Lung (tissue), 17 donors: ENCODE measurements at places on chromosomes 12 and 14. TPM values are rescaled to one million over a fixed set of nuclear protein-coding genes. Genes with fewer than 3 reads are reported as not detected.

DNA sequence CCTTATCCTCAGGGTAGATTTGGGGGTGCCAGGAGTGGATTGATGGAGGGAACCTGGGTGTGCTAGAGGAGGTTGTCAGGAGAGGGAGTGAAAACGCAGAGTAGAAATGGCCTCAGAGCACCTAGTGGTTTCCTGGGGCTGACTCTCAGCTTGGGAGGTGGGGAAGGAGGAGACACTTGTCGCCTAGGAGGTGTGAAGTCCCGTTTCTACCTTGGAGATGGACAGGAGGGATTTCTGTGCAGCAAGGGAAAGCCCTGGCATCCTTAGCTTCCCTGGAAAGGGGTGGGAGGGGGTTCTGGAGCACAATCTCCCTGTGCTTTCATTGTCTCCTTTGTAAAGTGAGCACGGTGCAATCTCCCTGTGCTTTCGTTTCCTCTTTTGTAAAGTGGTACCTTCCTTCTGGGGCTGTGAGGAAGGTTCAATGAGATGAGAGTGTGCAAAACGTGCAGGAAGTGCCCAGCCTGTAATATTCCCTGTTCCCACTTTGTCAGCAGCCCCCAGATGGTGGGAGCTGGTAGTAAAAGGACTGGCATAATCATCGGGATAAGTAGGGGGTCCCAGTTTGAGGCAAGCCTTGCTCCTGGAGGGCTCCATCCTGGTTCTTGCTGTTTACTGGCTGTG is 1.6 kb downstream of the OAS3 start:
- no peaks in the 10 kb centered on the region for H3K4me1 ChIP-seq
- no peak overlapping the region for H3K4me3 ChIP-seq
- DNase-seq = no peak
- H3K36me3 ChIP-seq = peaks cover 14% of the 10 kb centered on the region
- H3K27ac ChIP-seq = no peak overlapping the region
- no peaks in the 10 kb centered on the region for H3K27me3 ChIP-seq

GRCh38 chr12:81610955-81611889 is 147.9 kb downstream of the PPFIA2 start:
- no peak overlapping the region for H3K27ac ChIP-seq
- H3K4me1 ChIP-seq = no peaks in the 10 kb centered on the region
- H3K27me3 ChIP-seq = no peaks in the 10 kb centered on the region
- no peaks in the 10 kb centered on the region for H3K36me3 ChIP-seq
- H3K4me3 ChIP-seq = no peak overlapping the region

The IGF1 gene
- total RNA-seq = 9.5 TPM

The TMEM179 gene
- total RNA-seq = 0.12 TPM

The ACTR6 gene
- 25.2 TPM for total RNA-seq

- H3K27ac ChIP-seq = no peak overlapping the region
- no peak overlapping the region for H3K4me3 ChIP-seq
- H3K27me3 ChIP-seq = no peaks in the 10 kb centered on the region
- peaks cover 5% of the 10 kb centered on the region for H3K36me3 ChIP-seq
Measured at GRCh38 chr12:108800591-108800990, 56.8 kb downstream of the SSH1 start.

The CDK2 gene
- 27.4 TPM for total RNA-seq

DNA sequence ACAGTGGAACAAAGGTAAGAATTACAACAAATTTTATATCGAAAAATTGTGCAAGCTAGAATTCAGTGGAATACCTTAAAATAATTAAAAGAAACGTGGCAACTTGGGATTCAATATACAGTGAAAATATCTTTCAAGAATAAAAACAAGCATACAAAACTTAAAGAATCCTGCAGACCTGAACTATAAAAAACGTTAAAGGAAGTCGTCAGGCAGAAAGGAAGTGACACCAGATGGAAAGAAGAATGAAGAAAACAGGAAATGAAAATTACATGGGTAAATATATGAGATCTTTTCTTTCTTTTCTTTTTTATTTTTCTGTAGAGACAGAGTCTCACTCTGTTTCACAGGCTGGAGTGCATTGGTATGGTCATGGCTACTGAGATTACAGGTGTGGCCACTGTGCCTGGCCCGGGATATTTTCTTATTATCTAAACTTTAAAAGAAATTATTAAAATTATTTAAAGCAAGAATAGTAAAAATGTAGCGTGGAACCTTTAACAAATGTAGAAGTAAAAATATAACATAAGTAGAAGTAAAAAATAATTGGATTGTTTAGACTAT is 4.7 kb downstream of the MGP start:
- H3K27me3 ChIP-seq = no peaks in the 10 kb centered on the region
- H3K4me1 ChIP-seq = peaks cover 2% of the 10 kb centered on the region
- H3K27ac ChIP-seq = no peak overlapping the region
- no peak for DNase-seq
- H3K4me3 ChIP-seq = no peak overlapping the region

The RBP5 gene
- total RNA-seq = 2.7 TPM

DNA sequence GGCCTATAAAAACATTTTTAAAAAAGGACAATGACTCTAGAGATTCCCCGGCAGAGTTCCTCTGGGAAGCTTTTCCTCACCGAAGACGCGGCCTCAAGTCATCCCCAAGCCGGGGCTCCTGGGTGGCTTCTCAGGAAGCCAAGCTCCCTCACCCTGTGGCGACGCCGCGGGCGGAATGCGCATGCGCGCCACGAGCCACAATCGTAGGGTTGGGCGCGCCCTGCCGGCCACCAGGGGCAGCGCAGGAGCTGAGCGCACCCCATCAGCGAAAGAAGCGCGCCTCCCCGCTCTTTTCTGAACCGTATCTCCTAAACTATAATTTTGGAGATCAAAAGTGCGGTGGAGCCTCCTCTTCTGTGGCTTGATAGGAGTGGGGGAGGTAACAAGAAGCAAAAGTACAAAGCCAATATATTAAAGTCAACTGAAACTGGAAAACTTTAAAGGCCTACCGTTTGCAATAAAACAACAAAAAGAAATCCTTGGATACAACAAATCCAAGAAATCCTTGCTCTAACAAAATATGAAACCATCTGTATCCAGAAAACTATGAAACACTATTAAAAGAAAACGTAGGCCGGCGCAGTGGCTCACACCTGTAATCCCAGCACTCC is 17.4 kb upstream of the CHFR start:
- peak; percentile 61 for DNase-seq
- H3K27me3 ChIP-seq = no peaks in the 10 kb centered on the region
- H3K4me1 ChIP-seq = no peaks in the 10 kb centered on the region

- no peak overlapping the region for H3K4me3 ChIP-seq
- no peaks in the 10 kb centered on the region for H3K36me3 ChIP-seq
- no peak overlapping the region for H3K27ac ChIP-seq
- DNase-seq = no peak
- no peaks in the 10 kb centered on the region for H3K27me3 ChIP-seq
Measured at GRCh38 chr12:38389614-38390013, 73.0 kb downstream of the ALG10B start.

- DNase-seq = no peak
- no peaks in the 10 kb centered on the region for H3K36me3 ChIP-seq
- no peaks in the 10 kb centered on the region for H3K4me1 ChIP-seq
- no peak overlapping the region for H3K27ac ChIP-seq
- H3K4me3 ChIP-seq = no peak overlapping the region
Measured at GRCh38 chr14:80206351-80207080, 4.8 kb downstream of the DIO2 start.

- H3K27me3 ChIP-seq = no peaks in the 10 kb centered on the region
- H3K4me3 ChIP-seq = no peak overlapping the region
- no peak for DNase-seq
Measured at GRCh38 chr12:122860854-122861586, 25.8 kb downstream of the HIP1R start.

- no peaks in the 10 kb centered on the region for H3K27me3 ChIP-seq
- H3K4me1 ChIP-seq = peaks cover 4% of the 10 kb centered on the region
- H3K27ac ChIP-seq = no peak overlapping the region
- DNase-seq = no peak
Measured at GRCh38 chr14:89669193-89669592, 252.2 kb upstream of the FOXN3 start.

DNA sequence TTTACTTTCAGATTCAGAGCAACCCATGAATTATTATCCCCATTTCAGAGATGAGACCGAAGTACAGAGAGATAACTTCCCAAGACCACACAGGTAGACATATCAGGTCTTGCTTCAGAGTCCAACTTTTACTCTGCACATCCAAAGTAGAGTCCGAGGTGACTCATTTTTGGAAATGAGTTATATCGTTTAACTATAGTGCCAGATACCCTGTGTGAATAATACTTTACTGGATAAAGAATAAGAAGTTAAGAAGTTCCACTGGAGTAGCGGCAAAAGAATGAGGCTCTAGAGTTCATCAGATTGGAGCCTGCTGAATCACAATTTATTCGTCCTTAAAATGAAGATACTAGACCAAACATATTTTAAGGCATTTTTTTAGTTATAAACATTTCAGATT is 124.7 kb downstream of the EPS8 start:
- H3K27me3 ChIP-seq = no peaks in the 10 kb centered on the region
- no peak overlapping the region for H3K27ac ChIP-seq
- no peaks in the 10 kb centered on the region for H3K36me3 ChIP-seq
- no peak overlapping the region for H3K4me3 ChIP-seq
- no peaks in the 10 kb centered on the region for H3K4me1 ChIP-seq

DNA sequence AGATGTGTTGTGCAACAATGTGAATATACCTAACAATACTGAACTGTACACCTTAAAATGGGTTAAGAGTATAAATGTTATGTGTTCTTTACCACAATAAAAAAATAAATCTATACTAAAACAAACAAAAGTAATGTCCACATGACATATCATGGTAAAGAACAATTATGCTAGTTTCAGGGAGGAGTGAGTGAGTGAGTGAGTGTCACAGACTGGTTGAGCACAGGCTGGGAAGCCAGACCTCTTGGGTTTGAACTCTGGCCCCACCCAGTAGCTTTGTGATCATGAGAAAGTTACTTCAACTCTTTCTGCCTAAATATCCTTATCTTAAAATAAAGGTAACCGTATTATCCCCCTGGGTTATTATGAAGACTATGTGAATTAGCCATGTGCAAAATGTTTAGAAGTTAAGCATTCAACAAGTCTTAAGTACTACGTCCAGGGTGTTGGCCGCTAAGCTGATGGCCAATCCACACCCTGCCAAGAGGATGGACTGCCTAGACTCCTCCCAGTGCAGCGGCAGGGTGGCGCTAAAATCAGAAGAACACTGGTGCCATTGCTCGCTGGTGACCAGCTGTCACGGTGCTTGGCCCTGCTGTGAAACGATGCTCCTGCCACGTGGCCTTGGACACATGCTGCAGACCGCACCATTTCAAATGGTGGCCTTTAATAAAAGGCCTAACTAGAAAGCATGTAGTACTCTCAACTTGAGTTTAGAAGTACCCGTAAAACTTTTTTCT is 7.3 kb downstream of the SLC2A13 start:
- DNase-seq = no peak
- H3K27me3 ChIP-seq = no peaks in the 10 kb centered on the region
- no peak overlapping the region for H3K27ac ChIP-seq
- peaks cover 6% of the 10 kb centered on the region for H3K4me1 ChIP-seq
- H3K36me3 ChIP-seq = no peaks in the 10 kb centered on the region
- H3K4me3 ChIP-seq = no peak overlapping the region

The RNFT2 gene
- total RNA-seq = 1.9 TPM

GRCh38 chr12:4356041-4356327 is 23.5 kb downstream of the FGF23 start:
- peaks cover 7% of the 10 kb centered on the region for H3K36me3 ChIP-seq
- no peak overlapping the region for H3K4me3 ChIP-seq
- H3K27ac ChIP-seq = no peak overlapping the region
- no peaks in the 10 kb centered on the region for H3K27me3 ChIP-seq

DNA sequence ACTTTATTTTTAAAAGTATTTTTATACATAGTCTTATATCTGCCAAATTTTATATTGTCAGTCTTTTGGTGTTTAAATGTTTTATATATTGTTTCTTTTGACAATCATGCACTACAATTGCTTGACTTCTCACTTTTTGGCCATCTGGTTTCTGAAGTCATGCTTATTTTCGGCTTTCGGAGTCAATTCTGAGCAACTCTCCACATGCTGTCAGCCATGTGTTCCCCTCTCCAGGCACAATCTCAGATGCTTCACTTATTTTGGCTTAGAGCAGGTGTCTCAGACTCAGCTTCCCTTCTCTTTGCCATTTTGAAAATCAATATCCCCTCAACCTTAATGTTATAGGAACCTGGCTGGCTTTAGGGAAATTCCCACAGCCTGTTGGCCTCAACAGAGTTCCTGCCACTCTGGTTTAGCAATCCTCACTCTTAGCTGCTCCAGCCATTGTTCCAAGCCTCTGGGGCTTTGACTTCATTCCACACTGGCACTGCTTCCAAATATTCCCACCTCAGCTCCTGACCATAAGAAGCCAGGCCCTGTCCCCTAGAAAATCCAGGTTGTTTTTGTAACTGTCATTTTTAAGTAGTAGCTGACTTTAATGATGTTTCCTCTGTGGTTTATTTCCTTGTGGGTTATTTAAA is 125.5 kb upstream of the FAR2 start:
- no peaks in the 10 kb centered on the region for H3K27me3 ChIP-seq
- no peaks in the 10 kb centered on the region for H3K4me1 ChIP-seq
- H3K4me3 ChIP-seq = no peak overlapping the region
- H3K36me3 ChIP-seq = no peaks in the 10 kb centered on the region

DNA sequence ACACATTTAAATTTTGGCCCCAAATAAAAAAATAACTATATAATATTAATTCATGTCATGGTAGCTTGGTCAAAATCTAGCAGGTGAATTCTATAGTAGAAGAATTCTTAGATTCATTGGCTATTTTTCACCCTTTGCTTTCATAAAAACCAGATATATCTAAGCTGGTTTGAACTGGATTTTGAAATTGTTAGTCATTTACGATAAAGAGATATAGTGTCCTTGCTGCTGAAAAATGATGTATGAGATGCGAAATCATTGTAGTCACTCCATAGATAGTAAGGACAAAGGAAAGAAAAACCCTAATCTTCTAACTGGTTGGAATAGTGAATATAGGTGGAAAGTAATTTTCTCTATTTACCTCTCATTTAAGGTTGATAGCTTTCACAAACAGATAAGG is 12.2 kb upstream of the HIF1A start:
- no peaks in the 10 kb centered on the region for H3K27me3 ChIP-seq
- no peaks in the 10 kb centered on the region for H3K36me3 ChIP-seq

The SDR9C7 gene
- total RNA-seq = not detected

- peaks cover 17% of the 10 kb centered on the region for H3K27me3 ChIP-seq
- no peak overlapping the region for H3K4me3 ChIP-seq
- H3K36me3 ChIP-seq = no peaks in the 10 kb centered on the region
- H3K27ac ChIP-seq = no peak overlapping the region
Measured at GRCh38 chr14:104546591-104547309, 32.8 kb upstream of the C14orf180 start.
